CD4-positive, alpha-beta T cell (primary cell): ENCODE measurements at places on chromosomes 11 and 22.

DNA sequence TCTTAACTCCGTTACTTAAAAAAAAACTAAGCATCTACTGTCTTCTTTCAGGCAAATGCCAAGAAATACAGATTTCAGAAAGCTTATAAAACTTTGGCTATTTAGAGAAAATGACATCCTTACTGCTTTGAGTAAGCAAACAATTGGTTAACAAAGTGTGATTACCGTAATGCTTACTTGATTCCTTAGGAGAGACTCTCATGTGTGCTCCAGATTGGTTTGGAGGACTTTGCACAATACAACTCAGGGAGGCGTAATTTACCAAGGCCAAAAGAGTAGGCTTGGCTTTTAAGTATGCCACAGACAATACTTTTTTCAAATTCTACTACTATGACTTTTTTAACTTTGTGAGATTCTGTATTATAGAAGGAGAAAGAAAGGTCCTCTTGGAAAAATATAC is 76.9 kb upstream of the ALKBH3 start:
- no peak for DNase-seq

- DNase-seq = no peak
Measured at GRCh38 chr11:88042238-88042637, 133.0 kb downstream of the RAB38 start.

- peak; percentile 12 for DNase-seq
Measured at GRCh38 chr22:49368221-49368975, 459.3 kb downstream of the BRD1 start.

DNA sequence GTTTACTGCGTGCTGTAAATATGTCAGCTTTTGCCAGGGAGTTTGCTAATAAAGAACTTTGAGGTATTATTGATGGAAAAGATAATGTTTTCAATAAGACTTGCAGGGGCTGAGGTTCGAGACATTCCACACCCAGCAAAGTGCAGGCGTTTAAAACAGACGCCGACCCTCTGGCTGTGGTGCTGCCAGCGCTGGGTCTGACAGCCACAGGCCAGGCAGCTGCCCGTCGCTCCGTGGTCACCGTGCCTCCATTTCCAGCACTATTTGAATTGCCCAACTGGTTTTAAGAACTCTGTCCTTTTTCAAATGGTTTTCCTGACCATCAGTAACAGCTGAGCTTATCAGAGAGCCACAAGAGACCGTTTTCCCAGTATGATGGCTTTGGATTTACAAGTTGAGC is 28.1 kb upstream of the ALX4 start:
- DNase-seq = no peak

DNA sequence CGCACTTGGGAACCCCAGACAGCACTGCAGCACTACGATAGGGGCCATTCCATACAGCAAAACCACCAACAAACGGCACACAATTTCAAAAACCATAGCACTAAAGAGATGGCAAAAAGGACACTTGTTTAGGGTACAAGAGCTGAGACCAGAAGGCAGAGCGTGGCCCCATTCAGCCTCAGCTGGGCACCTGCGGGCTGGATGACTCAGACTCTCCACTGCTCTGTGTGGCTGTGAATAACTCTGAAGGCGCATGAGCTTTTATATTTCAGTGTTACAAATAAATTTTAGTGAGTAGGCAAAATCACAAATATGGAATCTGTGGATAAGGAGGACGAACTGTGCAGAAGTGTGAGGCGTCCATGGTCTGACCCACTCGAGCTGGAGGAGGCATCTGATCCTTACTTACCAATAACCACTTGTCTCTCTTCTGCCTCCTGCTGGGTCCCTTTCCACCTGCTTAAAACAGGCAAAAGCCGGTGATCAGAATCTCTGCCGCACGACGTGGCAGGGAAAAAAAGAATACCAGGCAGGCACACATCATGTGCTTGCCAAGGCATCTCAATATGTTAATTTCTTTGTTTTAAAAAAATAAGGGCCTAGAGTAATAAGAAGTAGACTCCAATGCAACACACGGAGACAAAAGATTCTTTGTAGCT is 325.7 kb downstream of the SHANK2 start:
- no peak for DNase-seq

DNA sequence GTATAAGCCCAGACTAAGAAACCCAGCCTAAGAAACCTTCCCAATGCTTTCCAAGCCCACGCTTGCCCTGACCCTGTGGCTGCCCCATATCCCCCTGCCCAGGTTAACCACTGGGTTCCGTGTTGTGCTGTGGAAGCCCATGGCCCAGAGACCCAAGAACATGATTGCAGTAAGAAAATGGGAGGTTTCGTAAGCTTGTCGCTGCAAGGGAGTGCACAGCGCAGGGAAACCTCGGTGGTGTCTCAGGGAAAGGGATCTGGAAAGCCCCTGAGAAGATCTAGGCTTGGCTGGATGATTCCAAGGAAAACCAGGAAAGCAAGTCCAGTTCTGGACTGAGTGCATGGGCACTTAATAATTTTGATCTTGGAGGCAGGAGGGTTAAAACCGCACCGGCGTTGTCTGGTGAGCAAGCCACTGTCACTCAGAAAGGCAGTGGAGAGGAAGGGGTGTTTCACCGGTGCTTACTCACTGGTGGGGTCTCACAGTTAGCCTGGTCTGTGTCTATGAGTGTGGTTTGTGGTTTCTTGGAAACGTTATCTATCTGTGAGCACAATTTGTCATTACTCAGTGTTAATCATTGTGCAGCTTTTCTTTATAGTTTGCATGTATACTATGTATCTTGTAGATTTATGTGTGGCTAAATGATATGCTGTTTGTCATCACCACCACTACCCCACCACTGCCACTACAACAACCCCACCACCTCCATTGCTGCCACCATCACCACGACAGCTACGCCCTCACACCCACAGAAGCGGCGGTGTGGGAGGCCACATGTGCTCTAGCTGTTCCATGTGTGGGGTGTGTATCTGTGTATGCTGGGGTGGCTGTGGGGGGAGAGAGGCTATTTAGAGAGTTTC is 53.3 kb upstream of the PRDM11 start:
- DNase-seq = no peak
